ENCODE measurements at places on chromosomes 11 and 22.
A peak's percentile ranks its signal among the peaks of the same experiment; 100 is the strongest.

DNA sequence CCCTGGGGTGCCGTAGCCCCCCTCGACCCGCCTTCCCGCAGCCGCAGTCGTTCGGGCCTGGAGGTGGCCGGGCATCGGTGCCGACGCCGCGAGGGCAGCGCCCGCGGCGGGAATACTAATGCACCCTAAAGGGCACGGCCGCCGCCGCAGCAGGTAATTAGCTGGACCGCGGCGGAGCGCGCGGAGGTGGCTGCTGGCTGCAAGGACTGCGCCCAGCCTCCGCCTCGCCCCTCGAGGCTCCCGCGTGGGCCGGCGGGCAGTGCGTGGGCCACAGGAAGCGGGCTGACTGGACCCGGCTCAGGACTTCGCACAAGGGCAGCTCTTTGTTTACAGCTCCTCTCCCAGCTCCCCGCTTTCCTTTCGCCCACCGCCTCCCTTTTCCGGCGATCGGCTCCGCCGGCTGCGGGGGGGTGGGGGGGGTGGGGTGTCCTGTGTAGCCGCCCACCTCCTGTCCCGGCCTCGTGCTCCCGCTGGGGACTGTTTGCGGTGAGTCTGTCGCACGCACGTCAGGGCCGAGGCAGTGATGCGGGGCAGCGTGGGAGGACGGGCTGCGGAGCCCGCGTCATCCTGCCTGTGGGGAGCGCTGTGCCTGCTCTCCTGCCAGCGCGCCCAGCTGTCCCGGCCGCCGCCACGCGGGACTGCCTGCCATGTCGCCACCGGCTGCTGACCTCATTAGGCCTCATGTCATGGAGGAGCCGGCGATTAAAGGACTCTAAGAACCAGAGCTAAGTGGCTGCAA, 53.2 kb downstream of the GRIK4 start:
- peak; percentile 24 for DNase-seq

GRCh38 chr11:62358273-62358672, 21.0 kb downstream of the ASRGL1 start:
- no peak for DNase-seq

DNA sequence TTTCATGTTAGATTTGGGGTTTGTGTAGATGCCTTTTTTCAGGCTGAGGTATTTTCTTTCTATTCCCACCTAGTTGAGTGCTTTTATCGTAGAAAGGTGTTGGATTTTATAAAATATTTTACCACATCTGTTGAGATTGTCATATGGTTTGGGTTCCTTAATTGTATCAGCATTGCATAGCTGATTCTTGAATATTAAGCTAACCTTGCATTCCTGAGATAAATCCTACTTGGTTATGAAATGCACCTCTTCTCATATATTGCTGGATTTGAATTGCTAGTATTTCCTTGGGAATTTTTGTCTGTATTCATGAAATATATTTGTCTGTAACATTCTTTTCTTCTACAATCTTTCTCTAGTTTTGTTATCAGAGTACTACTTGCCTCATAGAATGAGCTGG, 10.1 kb downstream of the XKR3 start:
- DNase-seq, result no peak

- no peak for DNase-seq
Observed at GRCh38 chr22:26993886-26994285, 336.5 kb downstream of the MIAT start.

- no peak for DNase-seq
Observed at GRCh38 chr11:5242933-5243815, 6.5 kb downstream of the HBG1 start.

- peak; percentile 67 for DNase-seq
Observed at GRCh38 chr22:36385491-36386350, 2.0 kb downstream of the MYH9 start.

DNA sequence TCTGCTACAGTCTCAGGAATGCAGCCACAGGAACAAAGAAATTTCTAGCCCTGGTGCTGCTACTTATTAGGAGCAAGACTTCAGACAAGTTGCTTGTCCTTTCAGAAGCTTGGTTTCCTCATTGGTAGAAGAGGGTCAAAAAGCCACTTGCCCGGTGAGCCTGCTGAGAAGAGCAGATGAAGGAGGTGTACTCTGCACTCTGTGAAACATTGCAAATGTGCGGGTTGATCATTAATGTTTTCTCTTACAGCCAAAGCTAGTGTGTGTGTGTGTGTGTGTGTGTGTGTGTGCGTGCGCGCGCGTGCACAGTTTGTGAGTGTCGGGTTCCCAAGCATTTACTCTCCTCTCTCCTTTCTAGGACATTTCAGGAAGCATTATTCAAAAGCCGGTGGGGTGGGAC, 86.3 kb upstream of the NNMT start:
- DNase-seq, result no peak

DNA sequence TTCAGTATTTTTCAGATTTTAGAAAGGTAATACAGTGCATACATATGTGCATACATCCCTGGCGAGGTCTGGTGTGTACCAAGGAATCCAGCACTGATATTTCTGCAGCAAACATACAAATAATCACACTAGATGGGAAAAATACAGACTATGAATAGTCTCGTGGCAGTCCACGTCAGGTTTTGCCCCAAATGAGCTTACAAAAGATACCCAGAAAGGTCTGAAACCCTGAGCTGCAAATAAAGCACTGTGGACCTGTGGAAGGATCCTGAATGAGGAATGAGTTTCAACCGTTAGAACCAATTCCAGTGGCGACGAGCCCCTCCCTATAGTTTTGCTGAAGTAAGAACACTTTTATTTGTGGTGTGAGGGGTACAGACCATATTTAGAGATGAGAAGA, 24.5 kb downstream of the MAPK1 start:
- DNase-seq, result no peak

GRCh38 chr22:37884420-37884819, 21.7 kb upstream of the MICALL1 start:
- DNase-seq, result no peak

DNA sequence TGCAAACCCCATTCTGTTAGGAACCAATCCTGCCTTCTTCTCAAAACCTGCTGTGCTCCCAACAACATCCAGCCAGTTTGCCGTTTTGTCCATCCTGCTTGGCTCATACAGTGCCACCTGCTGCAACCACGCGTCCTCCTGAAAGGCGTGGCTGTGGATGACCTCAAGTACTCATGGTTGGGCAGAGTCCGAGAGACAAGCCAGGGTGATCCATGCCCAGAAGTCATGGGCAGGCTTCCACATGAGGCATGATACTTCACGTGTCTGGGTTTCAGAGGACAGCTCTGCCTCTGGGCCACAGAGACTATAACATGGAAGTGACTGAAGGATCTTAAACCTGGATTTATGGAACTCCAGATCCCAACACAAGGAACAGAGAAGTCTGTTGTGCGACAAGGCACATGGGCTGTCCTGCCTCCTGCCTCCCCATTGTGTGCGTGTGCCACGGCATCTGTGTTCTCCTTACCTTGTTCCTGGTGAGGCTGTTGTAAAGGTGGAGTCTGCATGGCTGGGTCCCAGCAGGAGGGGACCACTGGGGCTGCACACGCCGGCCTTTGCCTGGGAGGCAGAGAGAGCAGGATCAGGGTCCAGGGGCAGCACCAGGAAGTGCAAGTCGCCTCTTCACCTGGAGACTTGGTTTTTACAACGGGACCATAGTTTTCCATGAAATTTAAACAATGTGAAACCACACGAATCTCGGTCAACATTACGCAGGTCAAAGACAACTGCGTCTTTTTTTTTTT, 15.4 kb downstream of the CARS1 start:
- no peak for DNase-seq

DNA sequence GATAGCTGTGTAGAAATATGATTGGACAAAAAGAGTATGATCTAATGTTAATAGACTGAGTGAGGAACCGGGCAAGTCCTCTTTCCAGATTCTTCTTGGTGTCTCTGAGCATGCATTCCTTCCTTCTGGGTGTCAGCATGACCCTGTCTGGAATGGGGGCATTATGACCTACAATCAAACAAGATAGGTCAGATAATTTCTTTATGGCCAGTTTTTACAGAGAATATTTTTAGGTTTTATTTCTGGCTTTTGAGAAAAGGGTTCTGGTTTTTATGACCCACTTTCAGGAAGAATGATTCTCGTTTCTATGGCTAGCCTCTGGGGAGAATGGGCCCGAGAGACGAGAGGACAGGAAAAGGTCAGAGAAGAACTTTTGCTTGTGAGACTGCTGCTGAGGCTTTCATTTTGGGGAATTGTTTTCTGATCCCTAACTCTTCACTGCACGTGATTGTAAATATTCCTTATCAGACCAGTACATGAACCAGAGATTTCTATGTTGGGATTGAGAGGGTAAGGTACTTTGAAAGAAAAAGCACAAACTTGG, 383.8 kb downstream of the AASDHPPT start:
- no peak for DNase-seq

DNA sequence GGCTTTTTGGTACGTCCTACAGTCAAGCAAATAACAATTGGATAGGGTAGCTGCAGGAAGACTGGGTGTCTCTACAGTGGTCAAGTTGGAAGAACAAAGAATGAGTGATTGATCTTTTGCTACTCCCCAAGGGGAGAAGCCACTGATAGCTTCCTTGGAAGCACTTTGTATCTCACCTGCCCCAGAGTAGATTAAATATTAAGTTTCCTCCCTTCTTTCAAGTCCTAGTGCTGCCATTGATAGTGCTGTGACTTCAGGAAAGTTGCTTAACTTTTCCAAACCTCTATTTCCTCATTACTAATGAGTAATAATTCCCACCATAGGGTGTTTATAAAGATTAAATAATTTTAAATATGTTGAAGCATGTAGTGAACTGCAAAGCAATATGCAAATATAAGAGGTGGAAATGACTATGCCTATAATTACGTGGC, 35.6 kb upstream of the EHF start:
- DNase-seq, result no peak

Data from activated naive CD4-positive, alpha-beta T cell treated with Interleukin-2 at 50 U/mL for 16 hours (primary cell).